ENCODE measurements at places on chromosomes 7 and 10. TPM values are rescaled to one million over a fixed set of nuclear protein-coding genes. Genes with fewer than 3 reads are reported as not detected.

DNA sequence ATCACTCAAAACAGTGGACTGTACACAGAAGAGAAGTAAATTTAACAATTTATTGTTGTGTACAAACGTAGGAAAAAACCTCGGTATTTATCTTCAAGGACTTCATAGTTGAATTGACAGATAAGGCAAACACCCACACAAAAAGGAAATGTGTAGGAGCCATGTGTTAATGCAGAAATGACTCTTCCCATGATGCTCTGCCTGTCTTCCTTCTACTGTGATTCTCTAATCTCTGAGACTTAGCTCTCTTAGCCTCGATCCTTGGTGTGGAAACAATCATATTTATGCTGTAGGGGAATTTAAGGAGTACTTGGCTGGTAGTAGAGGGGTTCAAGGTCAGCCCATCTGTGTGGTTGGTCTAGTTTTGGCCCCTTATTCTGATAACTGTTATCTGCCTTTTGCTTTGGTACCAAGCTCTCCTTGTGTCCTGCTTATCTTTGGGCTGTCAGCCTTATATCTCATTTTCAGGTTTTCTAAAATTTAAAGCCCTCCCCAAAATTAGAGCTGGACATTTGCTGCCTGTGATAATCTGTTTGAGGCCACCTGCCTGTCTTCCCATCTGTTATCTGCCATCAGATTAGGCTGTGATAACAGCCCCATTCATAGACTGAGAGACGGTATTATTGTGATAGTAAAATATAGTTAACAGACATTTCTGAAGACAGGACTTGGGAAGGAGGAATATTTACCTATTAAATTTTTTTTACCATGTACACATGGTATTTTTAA lies 81.7 kb downstream of the GPR85 start:
- DNase-seq: no peak

GRCh38 chr7:1674161-1675035 lies 4.3 kb downstream of the ELFN1 start:
- DNase-seq: peak; percentile 39

DNA sequence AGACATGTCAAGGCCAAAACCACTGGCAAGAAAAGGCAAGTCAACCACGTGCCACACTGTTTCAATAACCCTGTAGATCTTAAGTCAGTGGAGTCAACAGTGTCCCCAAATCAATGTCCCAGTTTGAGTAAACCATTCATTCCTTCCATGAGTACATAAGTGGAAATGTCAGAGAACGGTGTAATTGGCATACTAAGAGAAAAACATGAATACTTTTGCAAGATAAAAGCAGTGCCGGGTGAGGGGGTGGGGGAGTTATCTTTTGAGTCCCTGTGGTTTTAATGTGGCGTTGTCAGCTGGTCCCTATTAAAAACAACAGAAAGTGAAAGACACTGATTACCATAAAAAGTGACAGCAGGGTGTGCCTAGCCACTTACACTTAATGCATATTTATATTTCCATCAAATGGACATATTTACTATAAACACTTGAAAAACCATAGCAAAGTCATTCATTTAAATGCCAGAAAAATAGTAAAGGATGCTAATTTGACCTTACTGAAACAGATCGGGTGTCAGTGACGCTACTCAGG lies 37.8 kb downstream of the RSU1 start:
- no peak for DNase-seq

GRCh38 chr10:123463698-123464097 lies 202.5 kb upstream of the GPR26 start:
- no peak for DNase-seq

DNA sequence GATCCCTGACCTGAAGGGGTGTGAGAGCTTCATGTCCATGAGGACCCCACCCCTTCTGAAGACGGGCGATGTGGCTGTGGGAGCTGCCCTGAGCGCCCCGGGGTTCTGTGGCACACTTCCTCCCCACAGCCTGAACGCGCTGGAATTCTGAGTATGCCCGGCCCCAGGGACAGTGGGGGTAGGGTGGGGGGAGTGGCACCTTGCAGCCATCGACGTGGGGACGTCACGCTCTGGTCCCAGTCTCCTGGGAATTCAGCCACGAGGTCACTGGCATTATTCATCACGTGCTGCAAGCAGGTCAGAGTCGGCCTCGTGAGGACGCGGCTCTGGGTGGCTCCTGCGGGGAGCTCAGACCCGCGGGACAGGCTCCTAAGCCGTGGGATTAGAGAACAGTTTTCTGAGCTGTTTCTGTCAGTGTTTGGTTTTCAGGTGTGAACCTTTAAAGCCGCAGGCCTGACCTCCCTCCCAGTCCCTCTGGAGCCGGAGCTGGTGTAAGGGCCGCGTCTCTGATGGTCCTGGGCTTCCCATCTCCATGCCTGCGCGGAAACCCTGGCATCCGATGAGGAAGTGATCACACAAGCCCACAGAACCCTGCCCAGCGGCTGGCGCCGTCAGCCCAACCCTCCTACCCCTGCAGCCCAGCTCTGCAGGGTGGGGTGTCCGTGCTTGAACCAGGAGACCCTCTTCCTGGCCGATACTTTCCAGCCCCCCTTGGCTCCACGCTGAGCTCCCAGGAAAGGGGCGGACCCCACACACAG lies 16.1 kb downstream of the GPR146 start:
- no peak for DNase-seq

- DNase-seq: no peak
Measured at GRCh38 chr7:50637725-50638643, 72.8 kb upstream of the DDC start.

GRCh38 chr10:102444851-102445250 lies 6.5 kb downstream of the C10orf95 start:
- no peak for DNase-seq

DNA sequence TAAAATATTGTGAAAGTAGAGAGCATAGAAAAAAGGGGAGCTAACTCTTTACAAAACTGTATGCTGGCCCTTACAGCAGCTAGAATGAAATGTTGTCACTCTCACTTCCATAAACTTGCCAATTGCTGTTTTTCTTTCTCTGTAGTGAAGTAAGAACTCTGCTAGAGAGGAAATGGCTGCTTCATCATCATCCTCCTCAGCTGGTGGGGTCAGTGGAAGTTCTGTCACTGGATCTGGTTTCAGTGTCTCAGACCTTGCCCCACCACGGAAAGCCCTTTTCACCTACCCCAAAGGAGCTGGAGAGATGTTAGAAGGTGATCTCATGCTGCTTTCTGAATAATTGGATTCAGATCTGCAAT lies 7.6 kb upstream of the ASCC1 start:
- no peak for DNase-seq

- peak; percentile 67 for DNase-seq
Measured at GRCh38 chr10:96614515-96614914, 27.7 kb upstream of the TM9SF3 start.

DNA sequence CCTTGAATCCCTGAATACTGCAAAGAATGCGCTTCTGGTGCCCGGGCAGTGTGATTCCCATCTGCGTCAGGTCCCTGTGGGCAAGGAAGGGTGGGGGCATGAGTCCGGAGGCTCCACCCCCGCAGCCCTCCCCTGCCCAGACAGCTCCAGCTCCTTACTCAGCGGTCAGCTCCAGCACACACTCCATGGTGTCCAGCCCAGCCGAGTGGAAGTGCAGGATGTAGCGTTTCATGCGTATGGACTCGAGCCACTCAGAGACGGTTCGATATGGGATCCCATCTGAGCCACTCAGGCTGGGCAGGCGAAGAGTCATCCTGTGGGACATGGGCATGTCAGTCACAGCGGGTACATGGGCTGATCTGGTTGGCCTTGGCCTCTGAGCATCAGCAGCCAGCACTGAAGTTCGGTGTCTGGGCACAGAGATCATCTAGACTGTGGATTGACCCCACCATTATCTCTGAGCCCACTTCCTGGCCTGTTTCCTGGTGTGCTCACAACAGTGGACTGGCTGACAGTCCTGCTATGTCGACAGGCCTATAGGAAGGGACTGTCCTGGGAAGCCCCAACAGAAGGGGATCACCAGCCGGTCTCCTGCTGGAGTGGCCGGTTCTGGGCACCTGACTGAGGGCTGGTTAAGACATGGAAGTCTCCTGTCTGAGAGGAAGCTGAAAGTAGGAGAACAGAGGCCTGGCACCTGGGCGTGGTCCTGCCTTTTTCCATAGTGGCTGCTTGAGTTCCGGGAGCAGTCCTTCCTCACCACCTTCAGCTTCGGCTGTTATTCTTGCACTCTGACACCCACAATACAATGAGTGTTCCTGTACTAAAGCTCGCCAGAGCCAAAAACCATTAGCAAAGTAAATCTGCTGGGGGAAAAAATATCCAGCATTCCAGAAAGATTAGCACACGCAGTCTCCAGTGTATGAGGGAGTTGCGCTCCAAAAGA lies 10.6 kb downstream of the ZYX start:
- DNase-seq: no peak

DNA sequence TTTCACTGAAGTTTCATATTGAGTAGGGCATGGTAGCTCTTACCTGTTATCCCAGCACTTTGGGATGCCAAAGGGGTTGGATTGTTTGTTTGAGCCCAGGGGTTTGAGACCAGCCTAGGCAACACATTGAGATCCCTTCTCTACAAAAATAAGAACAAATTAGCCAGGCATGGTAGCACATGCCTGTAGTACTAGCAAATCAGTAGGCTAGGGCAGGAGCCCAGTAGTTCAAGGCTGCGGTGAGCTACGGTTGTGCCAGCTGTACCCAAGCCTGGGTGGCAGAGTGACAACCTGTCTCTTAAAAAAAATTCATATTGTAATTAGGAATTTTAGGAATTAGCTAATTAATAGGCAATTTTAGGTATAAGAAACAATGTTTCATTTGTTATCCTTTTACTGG lies 18.0 kb downstream of the BBIP1 start:
- no peak for DNase-seq

- no peak for DNase-seq
Measured at GRCh38 chr10:124683814-124684213, 60.4 kb downstream of the FAM53B start.

- DNase-seq: no peak
Measured at GRCh38 chr7:96921771-96922170, 83.6 kb upstream of the DLX6 start.

GRCh38 chr10:118873091-118873737 lies 118.4 kb upstream of the CACUL1 start:
- no peak for DNase-seq

- no peak for DNase-seq
Measured at GRCh38 chr7:30147785-30148184, 13.0 kb downstream of the MTURN start.

DNA sequence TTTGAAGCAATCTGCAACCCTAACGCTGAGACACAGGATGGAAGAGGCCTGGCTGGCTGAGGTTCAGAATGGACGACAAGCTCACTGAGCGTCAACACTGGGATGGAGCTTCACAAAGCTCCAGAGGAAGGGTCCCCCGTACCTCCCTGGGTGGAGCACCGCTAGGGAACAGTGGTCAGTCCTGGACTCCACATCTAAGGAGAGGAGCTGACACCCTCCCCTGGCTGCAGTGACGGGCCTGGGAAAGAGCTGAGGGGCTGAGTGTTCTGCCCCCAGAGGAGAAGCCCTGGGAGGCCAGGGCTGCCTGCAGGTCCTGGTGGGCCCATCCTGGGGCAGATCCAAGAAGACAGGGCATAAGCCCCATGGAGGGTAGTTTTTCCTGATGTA lies 146.2 kb downstream of the ARHGAP22 start:
- DNase-seq: peak; percentile 25

- DNase-seq: no peak
Measured at GRCh38 chr10:102626026-102626685, 18.1 kb upstream of the TRIM8 start.

GRCh38 chr10:108545921-108546320 lies 1377.4 kb downstream of the XPNPEP1 start:
- no peak for DNase-seq

DNA sequence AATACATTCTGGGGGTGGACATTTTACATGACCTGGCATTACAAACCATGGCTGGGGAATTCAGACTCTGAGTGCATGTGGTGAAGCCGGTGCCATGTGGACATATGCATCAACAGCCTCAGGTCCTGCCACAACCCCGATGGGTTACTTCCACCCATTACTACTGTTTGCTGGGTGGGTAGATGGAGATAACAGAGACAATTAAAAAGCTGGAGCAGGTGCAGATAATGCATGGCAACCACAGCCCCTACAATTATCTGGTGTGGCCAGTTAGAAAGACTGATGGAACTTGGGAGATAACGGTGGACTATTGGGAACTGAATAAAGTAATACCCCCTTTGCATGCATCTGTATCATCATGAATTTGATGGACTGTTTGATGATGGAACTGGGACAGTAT lies 21.6 kb upstream of the ADAMTS14 start:
- no peak for DNase-seq

Gene HHEX
- total RNA-seq: 17.3 TPM

Gene EN2
- total RNA-seq: not detected

Gene LIPF
- not detected for total RNA-seq

Gene RTKN2
- total RNA-seq: 3.3 TPM

Gene GIMAP6
- not detected for total RNA-seq

Gene STAM
- total RNA-seq: 20.0 TPM

Gene DGKI
- 1.6 TPM for total RNA-seq

Measured in SJSA1 (cell line).